ENCODE measurements at places on chromosomes 5 and 9.
A peak's percentile ranks its signal among the peaks of the same experiment; 100 is the strongest.

GRCh38 chr5:174300941-174301761, 255.6 kb downstream of the NSG2 start:
- DNase-seq, result no peak

- no peak for DNase-seq
These were observed 115.9 kb upstream of the SH3GL2 start for GRCh38 chr9:17462869-17463464.

- DNase-seq, result no peak
These were observed 305.2 kb upstream of the DAB2 start for GRCh38 chr5:39730006-39730405.

DNA sequence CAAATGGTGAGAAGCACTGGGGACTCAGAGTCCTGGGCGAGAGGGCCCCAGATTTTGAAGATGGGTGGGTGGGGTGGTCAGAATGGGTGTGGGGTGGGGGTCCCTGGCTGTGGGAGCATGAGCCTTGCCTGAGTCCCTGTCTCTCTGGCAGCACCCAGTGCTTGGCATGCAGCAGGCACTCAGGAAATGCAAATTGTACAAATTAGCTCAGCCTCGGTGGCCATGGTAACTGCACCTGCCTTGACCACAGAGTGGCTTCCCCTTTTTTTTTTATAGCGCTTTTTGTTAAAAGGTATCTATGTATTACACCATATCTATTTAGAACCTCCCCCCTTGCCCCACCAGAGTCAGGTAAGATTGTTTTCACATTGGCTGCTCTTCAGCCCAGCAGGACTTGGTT, 19.2 kb upstream of the PITX1 start:
- DNase-seq, result no peak

DNA sequence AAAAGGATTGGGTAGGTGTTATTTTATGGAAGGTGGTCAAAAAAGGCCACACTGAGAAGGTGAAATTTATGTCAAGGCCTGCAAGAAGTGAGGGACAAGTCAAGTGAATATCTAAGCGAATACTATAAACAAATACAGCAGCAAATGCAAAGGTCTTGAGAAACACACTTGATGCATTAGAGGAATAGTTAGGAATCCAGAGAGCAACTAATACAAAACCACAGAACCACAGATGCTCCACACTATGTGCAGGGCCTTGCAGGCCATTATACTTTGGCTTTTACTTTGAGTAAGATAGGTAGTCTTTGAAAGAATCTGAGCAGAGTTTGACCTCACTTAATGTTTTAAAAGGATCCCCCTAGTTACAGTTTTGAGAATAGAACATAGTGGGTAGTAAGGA, 4.6 kb downstream of the ZNF622 start:
- DNase-seq, result no peak

GRCh38 chr9:116817762-116818161, 130.7 kb downstream of the TRIM32 start:
- DNase-seq, result no peak

DNA sequence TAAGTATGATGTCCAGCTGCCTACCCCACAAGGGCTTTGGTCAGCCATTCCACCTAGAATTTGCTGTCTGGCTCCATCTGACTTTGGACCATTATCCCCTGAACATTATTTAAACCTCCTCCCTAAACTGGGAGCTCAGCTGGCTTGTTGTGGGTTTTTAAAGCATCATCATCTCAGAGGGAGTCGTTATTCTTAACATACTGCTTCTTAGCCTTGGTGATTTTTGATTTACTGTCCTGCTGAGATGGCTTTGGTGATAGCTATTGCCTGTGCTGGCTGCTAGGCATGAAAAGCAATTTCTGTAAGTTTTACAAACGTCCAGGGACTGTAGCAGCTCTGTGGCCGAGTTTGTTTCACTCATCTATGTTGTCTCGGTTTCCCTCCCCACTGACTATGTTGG, 256.1 kb downstream of the NR3C1 start:
- DNase-seq, result no peak

DNA sequence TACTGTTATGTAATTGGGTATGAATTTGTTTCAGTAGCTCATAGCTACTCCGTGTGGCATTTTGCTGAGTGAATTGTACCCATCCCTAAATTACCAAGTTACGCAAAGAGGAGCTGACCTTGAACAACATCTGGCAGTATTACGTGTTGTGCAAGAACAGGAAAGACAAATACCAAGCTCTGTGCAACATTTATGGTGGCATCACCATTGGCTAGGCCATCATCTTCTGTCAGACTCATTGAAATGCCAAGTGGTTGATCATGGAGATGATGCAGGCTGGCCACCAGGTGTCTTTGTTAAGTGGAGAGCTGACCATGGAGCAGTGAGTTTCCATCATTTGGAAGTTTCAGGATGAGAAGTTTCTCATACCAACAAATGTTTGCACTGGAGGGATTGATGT, 15.0 kb downstream of the ZSWIM6 start:
- DNase-seq, result no peak

GRCh38 chr5:1324301-1324700, 20.6 kb downstream of the CLPTM1L start:
- no peak for DNase-seq

DNA sequence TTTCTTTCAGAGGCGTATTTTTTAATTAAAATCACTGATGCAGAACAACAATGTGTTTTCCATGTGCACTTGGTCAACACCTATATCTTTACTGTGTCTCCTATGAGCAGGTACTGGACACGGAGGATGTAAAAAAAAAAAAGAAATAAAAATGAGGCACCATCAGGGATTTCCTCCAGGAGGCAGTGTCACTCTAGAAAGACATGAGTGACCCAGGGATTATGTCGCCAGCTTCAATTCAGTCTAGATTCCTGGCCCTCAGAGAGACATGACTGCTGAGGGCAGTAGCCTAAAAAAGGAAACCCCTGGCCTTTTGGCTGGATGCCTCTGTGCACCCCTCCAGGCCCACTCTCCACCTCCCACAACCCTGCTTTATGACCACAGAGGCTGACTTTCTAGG, 18.3 kb upstream of the IL33 start:
- no peak for DNase-seq

DNA sequence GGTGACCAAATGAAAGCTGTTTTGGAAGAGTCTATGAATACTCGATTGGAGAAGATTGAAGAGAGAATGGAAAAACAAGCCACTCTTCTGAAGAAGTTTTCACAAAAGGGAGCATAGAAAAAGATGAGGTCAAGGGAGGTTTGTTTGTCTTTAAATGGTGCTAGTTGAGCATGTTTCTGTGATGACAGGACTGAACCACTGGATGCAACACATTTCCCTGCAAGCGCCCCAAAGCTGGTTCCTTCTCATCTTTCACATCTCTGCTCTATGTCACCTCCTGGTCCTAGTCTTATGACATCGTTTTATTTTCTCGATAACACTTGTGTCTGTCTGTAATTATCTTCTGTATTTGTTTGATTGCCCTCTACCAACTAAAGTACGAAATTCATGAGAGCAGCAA, 3.8 kb upstream of the CCDC192 start:
- no peak for DNase-seq

DNA sequence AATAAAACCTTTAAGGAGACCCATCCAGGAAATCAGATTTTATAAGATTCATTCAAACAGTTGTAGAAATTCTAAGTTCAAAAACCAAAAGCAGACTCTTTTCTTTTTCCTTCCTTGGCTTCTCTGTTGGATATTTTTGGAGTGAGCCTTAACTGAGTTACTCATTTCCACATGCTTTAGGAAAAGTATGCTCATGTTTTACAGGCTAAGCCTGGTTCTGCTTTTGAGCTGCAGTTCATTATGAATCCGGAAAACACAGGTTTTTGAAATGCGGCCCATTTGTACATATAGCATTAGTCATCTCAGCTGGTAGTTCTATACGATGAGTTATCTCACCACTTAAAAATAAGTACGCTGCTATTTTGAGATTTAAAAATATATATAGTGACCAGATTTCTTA, 156.6 kb upstream of the DMRT1 start:
- no peak for DNase-seq

DNA sequence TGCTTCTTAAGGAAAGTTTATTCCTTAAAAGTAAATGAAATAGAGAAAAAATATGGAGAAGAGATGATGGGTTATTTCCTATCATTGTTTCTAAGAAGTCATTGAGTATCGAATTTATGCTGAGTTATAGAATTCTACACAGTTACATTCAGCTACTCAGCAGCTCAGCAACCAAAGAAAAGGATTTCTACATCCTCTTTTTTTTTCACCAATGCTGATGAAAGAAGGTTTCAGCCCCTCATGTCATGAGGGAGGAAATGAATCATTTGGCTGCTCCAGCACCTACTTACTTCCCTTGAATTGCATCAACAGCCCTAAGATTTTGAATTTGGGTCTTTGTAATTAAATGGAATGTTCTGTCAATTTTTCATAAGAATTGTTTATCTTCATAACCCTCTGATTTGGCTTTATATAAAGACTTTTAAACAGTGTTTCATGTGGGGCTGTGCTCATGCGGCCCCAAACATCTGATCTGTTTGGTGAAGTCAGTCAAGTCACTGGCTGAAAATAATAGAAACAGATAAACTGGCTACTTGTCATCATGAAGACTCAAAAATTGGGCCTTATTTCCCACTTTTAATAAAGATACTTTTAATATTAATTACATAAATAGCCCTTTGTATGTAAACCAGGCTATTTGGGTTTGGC, 18.5 kb upstream of the SNX2 start:
- DNase-seq, result no peak

- peak; percentile 29 for DNase-seq
These were observed at the start of gene ZFP2 for GRCh38 chr5:178895615-178896571. Gene ZFP2 (plus strand): TSS chr5:178895913. CDS start chr5:178931314, 35,401 bp downstream.

DNA sequence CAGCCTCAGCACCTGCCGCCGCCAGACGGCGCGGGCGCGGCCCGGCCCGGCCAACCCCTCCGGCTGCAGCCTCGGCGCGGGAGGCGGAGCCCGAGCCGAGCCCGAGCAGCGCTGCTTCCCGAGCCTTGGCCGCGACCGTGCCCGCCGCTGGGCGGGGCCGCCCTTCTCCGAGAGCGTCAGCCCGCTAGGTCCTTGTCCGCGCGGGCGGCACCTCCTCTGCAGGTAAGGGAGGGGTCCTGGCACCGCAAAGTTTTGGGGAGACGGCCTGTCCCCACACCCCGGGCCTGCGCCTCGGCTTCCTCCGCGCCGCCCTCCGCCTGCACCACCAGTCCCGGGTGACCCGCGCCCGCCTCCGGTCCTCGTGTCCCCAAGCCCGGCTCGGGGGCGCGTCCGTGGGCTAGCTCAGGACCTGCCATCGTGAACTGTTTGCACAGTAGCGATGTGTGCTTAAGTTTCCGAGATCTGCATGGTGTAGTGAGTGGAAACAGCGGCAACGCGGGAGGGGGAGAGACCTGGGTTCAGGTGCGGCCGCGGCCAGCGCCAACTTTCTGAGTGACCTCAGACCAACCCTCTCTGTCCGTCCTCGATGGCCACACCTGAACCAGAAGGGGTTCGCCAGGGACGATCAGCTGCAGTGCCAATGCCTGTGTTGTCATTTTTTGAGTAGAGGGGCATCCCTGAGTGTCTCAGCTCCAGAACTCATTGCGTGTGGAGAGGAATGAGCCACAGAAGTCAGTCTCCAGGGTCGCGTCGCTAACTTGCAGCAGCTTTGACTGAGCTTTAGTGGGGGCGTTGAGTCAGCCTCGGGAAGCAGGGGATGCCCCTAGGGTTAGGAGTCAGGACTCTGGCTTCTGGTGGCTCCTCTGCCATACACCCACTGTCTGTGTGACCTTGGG, at the start of gene FRMPD1:
TSS of gene FRMPD1 (plus strand) at position 82 of the 896 bp plus-strand sequence. CDS start 41,688 bp downstream, outside the sequence.
- peak; percentile 55 for DNase-seq

- no peak for DNase-seq
These were observed 354.8 kb downstream of the TMEM232 start for GRCh38 chr5:110371725-110372041.

GRCh38 chr5:56561455-56561854, 253.9 kb upstream of the MAP3K1 start:
- no peak for DNase-seq

DNA sequence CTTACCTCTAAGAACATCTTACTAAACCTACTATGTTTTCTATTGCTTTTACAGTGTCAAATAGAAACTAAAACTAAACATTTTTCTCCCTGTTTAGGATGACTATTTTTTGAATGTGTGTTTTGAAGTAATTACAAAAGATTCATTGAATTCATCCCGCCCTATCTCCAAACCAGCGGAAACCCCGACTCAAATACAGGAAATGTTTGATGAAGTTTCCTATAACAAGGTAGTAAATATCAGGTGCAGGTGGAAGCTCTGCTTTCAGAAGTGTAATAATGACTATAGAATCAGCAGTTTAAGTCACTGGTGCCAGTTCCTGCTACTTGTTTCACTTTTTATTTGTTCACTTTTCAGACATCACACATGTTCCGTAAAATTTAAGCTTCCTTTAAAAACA, 20.0 kb downstream of the ERAP2 start:
- DNase-seq, result peak; percentile 61

DNA sequence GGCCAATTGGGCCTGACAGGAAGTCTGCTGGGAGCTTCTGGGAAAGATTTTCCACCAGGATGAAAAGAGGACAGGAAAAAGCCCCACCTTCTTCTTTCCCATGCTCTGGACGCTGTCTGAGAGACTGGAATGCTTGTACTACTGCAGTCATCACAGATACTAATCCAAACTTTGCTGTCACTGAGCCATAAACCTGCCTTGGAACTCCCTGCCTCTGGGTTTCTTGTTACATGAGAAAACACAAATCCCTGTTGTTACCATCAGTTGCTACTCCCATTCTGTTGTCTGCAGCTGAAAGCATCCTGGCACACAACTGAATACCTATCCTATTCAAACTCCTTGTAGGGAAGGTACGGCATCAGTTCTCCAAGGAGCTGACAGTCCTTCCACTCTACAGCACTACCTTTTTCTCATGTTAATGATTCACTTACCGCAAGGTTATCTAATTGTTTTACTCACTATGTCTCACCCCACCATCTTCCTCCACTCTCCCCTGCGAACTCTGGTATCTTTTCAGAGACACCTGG, 167.5 kb downstream of the CDK5RAP2 start:
- DNase-seq, result no peak

DNA sequence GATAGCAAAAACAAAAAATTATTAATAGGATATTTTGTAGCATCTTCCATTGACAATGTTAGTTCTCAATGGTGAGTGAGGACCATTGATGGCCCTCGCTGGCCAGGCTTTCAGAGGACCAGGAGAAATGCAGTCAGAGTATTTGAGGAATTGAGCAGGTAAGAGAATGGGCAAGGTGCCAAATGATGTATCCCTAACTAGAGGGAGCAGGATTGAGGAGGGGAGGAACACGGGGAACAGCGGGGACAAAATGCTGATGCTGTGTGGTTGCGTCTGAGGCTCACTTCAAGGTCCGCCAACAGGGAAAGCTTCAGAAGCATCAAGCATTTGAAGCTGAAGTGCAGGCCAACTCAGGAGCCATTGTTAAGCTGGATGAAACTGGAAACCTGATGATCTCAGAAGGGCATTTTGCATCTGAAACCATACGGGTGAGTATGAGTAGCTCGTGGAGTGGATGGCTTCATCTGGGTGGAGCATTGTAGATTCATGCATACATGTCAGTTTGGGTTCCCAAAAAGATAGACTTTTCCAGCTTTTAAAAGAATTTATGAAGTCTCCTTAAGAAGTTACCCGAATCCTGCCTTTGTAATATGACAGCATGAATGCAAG, 16.2 kb downstream of the SPTAN1 start:
- no peak for DNase-seq

Data from CD4-positive, alpha-beta memory T cell (primary cell).